ENCODE measurements at places on chromosomes 2 and 18.

GRCh38 chr18:54357082-54357659, 487 bp downstream of the STARD6 start:
- no peak for DNase-seq

- no peak for DNase-seq
These were observed 443.2 kb downstream of the ARHGAP15 start for GRCh38 chr2:143572421-143572820.

DNA sequence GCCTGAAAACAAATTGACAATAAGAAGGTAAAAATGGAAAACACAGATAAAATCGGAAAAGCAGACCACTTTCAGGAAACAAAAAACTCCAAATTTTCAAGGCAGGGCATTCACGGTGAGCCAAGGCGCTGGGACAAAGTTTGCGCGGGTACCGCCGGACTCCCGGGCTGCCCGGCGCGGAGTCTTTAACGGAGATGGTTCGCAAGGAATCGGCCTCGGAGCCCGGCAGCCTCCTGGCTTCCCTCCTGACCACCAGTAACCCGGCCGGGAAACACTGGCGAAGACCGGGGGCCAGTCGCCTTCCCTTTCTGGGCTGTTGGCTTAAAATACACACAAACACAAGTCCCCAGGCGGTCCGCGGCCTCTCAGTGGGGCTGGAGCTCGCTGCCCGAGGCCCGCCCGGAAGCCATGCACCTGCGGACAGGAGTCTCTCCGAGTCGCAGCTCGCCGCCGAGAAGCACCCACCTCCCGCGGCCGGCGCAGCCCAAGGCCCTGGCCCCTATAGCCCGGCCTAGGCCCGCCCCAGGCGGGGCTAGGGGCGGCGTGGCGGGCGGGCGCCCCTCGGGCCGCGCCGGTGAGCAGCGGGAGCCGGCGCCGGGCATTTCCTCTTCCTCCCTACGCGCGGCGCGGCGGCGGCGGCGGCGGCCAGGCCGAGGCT, 622 bp upstream of the KCMF1 start:
- no peak for DNase-seq

DNA sequence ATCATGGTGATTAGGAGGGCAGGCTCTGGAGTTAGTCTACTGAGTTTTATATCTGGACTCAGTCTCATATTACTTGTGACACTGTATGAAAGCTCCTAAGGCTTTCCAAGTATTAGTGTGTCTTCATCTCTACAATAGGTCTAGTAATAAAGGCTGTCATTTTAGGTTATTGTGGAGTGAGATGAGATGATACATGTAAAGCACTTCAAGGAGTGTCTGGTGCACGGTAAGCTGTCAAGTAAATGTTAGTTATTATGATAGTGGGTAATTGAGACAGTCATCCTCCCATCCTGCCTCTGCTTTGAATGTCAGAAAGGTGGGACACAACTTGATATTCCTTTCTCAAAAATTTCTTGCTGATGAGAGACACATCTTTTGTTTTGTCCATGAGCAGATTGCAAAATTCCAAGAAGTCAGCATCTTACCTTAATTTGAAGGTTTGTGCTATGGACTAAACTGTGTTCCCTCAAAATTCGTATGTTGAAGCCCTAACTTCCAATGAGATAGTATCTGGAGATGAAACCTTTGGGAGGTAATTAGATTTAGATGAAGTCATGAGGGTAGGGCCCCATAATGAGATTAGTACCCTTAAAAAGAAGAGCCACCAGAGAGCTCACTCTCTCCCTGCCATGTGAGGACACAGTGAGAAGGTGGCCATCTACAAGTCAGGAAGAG, 41.4 kb upstream of the UPP2 start:
- DNase-seq: no peak

GRCh38 chr2:55155764-55156281, 76.3 kb downstream of the CLHC1 start:
- no peak for DNase-seq

DNA sequence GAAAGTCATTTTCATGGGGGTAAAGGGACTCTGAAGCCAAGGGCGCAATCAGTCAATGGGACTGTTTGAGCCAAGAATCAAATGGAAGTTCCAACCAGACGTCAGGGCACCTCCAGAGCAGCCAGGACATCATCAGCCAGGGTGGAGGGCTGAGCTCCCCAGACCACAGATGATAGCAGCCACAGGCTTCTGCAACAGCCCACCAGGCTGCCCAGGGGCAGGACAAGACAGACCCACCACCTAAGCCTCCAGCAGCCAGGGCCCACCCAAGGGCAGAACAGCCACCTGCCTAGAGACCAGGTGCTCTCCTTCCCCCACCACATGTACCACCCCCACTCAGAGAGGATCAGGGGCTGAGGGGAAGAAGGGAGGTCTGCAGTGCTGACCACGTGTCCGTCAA, 53.8 kb upstream of the SLC66A3 start:
- no peak for DNase-seq
